BJ (cell line): ENCODE measurements at places on chromosomes 4 and X.

GRCh38 chrX:151085207-151085606 lies 91.2 kb upstream of the GPR50 start:
- no peak for DNase-seq

DNA sequence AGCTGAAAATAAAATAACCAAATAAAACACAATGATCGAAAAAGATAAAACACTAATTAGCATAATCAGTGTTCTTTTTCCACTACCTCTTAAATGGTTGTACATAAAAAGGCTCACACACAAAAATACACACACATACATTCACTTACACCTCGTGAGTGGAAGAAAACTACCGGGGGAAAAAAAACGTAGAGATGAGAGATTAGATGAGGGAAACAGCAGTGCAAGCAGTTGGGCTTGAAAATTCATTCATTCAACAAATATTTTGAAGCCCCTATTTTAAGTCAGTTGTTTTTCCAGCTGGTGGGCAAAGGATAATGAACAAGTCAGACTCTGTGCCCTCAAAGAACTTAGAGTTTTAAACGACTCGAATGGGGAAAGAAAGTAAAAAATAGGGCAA lies 1.0 kb downstream of the TBCK start:
- DNase-seq, result no peak

GRCh38 chr4:14138106-14138505 lies 510.6 kb upstream of the BOD1L1 start:
- no peak for DNase-seq

DNA sequence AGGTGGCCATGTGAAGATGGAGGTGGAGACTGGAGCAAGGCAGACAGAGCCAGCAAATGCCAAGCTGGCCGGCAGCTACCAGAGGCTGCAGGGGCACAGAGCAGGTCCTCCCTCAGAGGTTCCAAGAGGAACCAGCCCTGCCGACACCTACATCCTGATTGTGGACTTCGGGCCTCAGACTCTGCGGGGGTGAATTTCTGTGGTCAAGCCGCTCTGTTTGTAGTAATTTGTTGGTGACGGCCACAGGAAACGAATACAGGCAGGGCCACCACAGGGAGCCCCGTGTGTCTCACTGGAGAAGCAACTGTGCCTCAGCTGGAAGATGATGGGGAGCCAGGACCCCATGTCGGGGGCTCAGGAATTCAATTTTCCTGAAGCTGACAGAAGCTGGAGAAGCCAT lies 28.3 kb downstream of the ZFYVE28 start:
- DNase-seq, result no peak

DNA sequence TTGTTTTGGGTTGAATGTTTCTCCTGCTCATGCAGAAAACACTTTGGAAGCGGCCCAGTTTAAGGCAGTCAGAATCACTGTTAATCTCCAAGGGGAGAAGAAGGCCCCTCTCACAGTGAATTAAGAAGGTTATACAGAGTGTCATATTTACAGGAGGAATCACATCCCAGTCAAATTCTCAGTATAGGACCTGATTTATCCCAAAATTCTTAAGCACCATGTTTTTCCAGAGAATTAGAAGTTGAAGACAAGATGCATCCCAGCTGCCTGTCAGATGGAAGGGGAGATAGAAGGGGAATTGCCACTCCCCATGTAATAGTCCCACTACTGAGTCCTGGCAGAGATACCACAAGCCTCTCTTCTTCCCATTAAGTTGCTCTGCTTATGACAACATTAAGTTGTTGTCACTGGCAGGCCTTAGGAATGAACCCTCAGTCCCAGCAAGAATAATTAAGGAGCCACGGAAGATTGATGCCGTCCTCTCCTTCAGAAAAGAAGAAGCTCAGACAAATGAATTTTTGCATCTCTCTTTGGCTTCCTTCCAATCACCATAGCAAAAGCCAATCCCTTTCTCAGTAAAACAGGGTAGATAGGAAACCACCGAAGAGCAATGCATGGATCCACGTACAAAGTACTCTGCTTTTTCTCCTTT lies 138.4 kb downstream of the LDB2 start:
- DNase-seq, result no peak

DNA sequence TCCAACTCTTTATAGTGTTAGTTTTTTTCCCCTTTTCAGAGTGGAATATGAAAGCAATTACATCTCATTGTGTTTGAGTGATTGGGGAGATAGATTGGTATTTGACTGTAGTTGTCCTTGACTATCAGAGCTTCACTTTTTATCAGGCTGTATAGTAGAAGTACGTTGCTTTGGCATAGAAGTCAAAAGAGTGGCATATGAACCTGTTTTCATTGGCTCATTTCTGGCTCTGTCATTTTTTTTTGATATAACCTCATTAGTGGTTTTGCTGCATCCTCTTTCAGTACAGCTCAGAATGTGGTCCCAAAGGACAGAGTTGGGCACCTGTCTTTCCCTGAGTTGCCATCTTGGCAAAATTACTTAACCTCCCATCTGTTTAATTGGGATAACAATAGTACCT lies 1.4 kb downstream of the TMA16 start:
- no peak for DNase-seq

GRCh38 chr4:38128478-38129459 lies 168.6 kb downstream of the PTTG2 start:
- no peak for DNase-seq

- DNase-seq, result no peak
Observed at GRCh38 chr4:186264660-186265059, 1.3 kb upstream of the F11 start.

DNA sequence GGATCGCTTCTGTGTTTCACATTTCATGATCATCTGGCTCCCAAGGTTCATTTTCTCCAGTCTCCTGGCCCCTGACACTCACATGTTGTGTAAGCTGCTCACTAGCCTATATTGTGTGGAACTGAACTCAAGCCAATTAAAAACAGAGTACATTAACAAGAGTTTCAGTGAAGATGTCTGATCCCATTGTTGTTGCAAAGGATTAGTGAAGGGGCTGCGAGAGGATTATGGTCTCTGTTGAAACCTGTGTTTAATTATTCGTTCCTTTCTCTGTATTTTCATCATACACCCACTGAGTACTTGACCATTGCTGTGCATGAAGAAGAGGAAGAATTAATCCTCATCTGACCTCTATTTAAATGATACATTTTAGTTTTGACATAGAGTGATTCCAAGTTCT lies 54.7 kb downstream of the AFF2 start:
- DNase-seq, result no peak
